SHP77 treated with DMSO at 0.1 percent for 48 hours (cell line): ENCODE measurements at places on chromosomes 6 and 20.
A peak's percentile ranks its signal among the peaks of the same experiment; 100 is the strongest.

DNA sequence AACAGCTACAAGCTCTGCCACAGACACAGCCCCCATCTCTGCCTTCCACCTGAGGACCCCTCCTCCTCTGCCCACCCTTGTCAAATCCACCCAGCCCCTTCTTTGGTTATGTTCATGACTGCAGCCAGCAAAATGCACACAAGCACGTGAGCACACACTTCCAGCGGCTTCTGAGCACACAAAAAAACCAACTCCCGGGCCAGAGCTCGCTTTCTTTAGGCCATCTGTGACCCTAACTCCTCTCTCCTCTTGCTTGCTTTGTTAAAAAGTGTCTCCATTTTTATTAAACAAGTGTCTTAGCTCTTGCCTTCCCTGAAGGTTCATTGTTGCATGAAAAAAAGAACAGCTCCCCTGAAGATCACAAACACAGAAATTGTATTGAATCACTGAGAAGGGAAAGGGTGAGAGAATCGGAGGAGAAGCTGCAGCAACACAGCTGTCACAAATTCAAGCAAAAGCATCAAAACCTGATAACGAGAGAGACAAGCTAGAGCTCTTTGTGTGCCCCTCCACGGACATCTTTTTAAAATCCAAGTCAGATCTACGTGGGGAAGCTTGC is 142.1 kb downstream of the CD83 start:
- DNase-seq, result no peak

- DNase-seq, result no peak
These were observed 23.2 kb upstream of the ARG1 start for GRCh38 chr6:131549811-131550210.

DNA sequence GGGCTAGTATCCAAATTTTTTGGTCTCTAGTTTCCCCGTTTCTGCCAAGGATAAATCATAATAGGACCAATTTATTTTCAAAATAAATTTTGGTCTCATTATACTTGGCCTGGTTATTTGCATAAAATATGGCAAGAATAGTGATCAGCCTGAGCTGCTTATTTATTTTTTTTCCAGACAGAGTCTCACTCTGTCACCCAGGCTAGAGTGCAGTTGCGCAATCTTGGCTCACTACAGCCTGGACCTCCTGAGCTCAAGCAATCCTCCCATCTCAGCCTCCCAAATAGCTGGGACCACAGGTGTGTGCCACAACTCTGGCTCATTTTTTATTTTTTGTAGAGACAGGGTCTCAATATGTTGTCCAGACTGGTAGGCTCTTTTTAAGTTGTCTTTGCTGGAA is 329.5 kb downstream of the PACRG start:
- no peak for DNase-seq

- DNase-seq, result no peak
These were observed 100.7 kb upstream of the PTPN1 start for GRCh38 chr20:50409495-50409894.

DNA sequence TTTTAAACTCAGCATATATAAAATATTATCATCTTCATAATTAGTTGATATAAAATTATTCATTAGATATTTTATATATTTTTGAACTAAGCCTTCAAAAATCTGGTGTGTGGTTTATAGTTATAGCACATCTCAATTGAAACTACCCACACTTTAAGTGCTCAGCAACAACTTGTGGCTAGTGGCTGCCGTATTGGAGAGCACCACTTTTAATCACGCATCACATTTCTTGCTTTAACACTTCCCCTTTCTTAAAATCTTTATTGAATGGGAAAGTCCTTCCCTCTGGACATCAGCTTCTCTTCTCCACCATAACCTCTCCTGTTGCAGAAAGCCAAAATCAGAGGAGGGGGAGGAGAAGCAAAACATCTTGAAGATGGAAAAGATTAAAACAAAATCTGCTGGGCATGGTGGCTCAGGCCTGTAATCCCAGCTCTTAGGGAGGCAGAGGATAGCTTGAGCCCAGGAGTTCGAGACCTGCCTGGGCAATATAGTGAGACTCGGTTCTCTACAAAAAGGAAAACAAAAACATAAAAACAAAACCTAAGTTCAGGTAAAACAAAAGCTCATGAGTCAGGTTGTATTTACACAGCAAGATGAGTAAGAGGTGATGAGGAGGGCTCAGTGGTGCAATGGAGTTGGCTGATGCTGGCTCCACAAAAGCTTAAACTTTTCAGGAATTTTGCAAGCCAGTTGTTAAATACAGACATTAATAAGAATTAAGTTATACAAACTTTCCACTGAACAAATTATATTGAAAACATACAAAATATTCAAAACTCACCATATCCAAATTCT is 237.0 kb upstream of the SUPT3H start:
- no peak for DNase-seq

- DNase-seq, result peak; percentile 50
These were observed 3.9 kb upstream of the ZNF831 start for GRCh38 chr20:59159493-59160376.

- DNase-seq, result no peak
These were observed 124.0 kb upstream of the B3GAT2 start for GRCh38 chr6:71080826-71081225.

- DNase-seq, result no peak
These were observed 11.9 kb downstream of the PYGB start for GRCh38 chr20:25259788-25260254.

GRCh38 chr6:6221787-6222535 is 98.5 kb downstream of the F13A1 start:
- DNase-seq, result no peak

GRCh38 chr6:100171533-100172321 is 177.7 kb upstream of the MCHR2 start:
- DNase-seq, result no peak

DNA sequence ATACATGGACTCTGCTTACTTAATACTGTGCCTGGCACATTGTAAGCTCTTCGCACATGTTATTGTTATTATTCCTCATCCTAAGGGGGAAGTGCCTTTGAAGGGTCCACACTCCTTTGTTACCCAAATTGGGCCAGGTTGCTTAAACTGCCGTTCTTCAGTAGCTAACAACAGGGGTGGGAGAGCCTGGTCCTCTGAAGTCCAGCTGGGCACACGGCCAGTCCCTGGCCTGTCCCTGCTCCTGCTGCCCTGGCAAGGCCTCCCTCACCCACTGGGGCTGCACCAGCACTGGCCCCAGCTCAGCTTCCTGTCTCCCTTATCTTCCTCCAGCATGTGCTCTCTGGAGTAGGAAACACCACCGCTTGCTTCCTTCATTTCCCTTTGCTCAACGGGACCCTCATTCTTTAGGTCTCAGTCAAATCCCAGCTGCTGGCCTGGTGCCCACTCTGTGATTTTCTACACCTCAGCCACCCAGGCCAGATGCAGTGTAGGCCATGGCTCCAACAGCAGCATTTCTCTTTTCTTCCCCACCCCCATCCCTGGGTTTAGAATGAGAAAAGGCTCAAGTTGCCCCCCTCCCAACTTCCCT is 5.5 kb upstream of the PROCR start:
- DNase-seq, result no peak

- no peak for DNase-seq
These were observed 805 bp downstream of the MSH5 start for GRCh38 chr6:31740397-31741223.

DNA sequence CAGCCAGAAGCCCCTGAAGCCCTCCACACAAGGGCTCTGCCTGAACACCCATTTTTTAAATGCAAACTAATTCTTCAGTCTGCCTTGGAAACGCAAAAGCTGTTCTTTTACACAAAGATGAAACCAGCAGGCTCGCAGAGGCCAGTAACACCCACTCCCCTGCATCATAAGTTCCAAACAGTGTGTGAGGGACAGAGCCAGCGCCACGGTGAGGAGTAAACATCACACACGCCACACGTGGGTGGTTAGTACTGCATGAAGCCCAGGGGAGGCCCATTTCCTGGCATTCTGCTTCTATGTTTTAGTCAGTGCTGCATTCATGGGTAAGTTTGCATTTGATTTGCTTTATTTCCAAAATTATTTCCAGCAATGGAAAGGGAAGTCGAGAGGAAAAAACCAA is 217.7 kb upstream of the RIN2 start:
- DNase-seq, result no peak

GRCh38 chr20:19993958-19994669 is 23.0 kb upstream of the NAA20 start:
- DNase-seq, result no peak

DNA sequence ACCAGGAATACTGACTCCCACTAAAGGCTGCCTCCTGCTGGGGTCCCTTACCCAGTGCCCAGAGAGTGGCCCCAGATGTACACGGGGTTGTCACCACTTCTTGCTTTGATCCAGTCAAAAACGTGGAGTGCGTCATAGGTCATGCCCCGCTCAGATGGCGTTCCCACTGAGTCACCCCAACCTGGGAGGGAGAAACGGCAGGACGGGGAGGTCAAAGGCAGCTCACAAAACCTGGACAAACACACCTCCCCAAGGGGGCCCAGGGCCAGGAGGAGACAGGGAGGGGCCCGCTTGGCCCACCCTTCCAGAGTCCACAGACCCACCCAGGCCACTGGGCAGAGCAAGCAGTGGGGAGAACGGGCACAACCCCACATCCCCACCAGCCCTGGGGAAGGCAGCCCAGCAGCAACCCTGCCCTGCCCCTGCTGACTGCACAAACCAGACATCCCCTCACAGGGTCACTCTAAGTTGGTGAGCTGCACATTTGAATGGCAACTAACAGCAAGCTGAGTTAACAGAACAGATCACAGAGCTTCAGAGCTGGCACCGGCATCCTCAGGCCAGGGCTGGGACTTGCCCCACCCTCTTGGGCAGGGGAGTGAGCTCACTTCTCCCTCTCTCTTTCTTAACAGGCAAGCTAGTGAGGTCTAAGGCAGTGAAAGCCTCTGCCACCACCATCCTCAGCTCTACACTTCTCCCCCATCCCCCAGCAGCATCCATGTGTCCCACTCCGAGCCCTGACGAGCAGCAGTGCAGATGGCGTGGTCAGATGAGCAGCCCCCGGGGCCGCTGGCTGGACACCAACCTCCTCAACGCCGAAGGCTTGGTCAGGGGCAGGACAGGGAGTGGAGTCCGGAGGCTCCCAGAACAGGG is 61.7 kb downstream of the PYGB start:
- peak; percentile 38 for DNase-seq
